NCI-H1105 (cell line): ENCODE measurements at places on chromosomes 6 and 20.

DNA sequence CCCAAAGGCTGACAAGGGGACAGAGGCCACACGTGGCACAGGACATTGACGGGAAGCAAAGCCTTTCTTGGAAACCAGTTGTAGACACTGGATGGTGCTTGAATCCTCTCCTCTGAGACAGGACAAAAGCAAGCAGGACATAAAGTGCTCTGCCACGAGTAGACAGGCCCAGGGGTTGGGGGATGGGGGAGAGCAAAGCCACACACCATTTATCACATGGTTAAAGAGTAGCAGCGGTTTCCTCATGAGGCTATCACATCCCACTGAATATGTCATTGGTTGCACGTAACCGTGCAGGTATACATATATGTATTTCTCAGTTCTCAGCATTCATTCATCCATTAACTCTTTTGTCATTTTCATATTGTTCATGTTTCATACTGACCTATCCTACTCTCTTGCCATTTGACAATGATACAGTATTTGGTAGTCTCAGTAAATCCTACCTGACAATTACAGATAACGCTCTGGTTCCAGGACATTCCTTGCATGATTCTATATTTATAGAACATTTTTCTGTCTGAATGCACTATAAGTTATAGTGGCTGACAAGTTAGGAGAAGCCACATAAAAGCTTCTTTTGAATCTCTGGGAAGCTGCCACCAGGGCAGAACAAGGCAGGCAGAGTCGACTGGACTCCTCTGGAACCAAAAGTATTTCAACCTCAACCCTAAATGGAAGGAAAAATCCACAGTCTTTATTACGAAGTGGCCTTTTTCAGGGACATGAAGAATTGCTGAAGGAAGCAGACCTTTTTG lies 23.5 kb downstream of the METTL24 start:
- DNase-seq, result no peak

- no peak for DNase-seq
Measured at GRCh38 chr6:42511803-42512422, 51.9 kb upstream of the UBR2 start.

DNA sequence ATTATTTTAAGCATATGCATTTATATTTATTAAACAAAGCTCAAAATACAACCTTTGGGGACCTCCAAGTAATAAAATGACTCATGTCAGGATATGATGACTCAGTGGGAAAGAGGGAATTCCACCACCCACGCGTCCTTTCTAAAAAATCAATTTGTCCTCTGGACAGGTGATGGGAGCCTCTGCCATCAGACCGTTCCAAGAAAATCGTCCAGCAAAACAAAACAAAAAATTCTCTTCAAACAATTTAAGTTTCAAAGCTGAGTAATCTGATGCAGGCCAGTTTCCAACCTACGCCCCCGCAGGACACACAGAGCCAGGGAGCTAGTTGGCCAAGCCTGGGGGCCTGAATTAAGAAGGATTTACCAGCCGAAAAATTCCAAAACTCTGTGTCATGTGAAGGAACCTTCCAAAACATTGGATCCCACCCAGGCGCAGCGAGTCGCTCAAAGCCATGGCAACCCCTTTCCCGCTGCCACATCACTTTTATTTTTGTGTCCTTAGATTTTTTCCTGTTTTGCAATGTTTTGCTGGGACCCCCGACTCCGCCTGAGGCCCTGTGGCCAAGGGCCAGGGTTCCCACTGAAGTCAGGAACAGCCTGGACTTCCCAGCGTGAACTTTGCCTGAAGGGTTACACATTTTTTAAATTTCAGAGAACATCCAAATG lies 95.3 kb downstream of the NFATC2 start:
- DNase-seq, result no peak

DNA sequence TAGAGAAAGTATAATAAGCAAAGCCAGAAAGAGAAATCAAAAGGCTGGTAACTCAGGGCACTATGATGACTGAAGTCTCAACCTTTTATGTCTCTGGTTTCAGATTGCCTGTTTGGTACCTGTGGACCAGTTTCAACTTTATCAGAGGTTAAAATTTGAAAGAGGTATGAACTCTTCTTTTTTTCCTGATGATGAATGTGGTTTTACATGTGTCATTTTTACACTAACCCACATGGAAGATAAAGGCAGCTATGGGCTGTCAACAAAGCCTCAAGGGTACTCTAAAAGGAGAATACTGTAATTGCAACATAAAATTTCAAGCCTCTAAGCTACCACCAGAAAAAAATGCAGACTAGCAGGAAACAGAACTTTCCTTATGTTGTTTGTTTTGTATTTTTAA lies 52.4 kb downstream of the RNF144B start:
- no peak for DNase-seq

DNA sequence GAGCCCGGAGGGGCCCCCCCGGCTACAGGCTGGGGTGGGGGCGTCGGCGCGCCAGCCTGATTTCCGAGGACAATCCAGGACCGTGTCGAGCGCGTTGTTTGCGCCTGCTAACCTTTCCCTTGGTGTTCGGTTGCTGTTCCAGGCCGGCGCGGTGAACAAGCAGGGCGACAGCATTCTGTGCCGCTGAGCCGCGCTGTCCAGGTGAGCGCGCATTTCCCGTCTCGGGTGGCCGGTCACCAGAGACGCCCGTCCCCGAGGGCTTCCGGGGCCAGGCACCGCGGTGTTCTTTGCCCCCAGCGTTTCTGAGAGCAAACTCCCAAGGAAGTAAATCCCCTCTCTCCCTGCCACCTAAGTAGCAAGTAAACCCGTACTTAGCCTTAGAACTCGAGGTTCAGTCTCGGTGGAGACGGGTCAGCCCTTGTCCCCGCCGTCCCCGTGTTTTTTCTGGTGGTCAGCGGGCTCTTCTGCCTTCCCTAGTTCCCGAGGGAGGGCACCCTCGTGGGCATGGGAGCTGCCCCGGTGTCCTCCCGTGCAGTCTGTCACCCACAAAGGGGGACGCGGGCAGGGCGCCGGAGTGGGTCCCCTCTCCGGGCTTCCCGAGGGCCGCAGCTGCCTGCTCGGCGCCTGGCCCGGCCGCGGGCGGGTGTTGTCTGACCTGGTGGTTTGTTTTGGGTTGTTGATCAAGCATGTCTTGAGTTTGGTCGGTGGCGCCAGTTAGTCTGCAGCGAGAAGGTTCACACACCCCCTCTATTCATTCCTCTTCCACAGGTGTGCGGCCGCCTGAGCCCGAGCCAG lies 1.5 kb downstream of the ID4 start:
- DNase-seq, result peak; percentile 90

- no peak for DNase-seq
Measured at GRCh38 chr6:44569131-44569530, 181.6 kb downstream of the CDC5L start.

GRCh38 chr6:115873901-115874300 lies 186.8 kb downstream of the FRK start:
- no peak for DNase-seq

- DNase-seq, result no peak
Measured at GRCh38 chr6:1222728-1223595, 88.9 kb upstream of the FOXQ1 start.

DNA sequence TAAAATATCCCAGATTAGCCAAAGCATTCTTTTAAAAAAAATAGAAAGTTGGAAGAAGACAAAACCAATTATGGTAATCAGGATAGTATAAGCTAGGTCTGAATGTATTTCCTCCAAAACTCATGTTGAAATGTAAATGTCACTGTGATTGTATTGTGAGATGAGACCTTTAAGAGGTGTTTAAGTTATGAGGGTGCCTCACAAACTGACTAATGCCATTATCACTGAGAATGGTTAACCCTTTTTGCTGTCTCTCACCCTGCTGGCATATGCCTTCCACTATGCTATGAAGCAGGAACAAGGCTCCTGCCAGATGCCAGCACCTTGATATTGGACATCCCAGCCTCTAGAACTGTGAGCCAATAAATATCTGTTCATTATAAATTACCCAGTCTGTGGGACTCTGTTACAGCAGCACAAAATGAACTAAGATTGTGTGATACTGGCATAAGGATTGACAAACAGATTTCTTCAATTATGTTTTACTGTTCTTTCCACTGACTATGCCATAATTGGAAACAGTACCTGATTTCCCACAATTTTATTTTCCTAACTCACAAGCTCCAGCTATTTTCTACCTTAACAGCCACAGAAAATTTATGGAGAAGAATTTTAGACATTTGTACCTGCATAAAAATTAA lies 63.8 kb downstream of the IBTK start:
- DNase-seq, result no peak

DNA sequence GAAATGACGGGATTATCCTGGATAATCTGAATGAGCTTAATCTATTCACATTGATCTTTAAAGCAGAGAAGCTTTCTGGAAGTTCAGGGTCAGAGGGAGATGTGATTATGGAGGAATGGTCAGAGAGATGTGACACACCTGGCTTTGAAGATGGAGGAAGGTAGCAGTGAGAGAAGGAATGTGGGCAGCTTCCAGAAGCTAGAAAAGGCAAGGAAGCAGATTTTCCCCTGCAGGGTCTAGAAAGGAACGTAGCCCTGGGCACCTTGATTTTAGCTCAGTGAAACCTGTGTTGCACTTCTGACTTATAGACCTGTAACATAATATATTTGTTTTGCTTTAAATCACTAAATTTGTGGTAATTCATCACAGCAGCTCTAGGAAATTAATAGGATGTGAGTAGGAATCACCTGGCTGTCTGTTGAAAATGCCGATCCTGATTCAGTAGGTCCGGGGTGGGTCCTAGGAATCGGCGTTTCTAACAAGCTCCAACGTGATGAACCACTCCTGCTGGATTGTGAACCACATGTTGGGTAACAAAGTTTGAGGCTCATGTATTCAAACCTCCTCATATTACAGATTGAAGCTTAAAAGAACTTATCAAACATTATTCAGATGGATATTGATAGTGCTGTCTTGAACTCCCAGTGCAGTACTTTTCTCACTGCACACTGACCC lies 157.0 kb downstream of the GJA1 start:
- no peak for DNase-seq

- no peak for DNase-seq
Measured at GRCh38 chr20:61082720-61083119, 169.3 kb upstream of the CDH4 start.

DNA sequence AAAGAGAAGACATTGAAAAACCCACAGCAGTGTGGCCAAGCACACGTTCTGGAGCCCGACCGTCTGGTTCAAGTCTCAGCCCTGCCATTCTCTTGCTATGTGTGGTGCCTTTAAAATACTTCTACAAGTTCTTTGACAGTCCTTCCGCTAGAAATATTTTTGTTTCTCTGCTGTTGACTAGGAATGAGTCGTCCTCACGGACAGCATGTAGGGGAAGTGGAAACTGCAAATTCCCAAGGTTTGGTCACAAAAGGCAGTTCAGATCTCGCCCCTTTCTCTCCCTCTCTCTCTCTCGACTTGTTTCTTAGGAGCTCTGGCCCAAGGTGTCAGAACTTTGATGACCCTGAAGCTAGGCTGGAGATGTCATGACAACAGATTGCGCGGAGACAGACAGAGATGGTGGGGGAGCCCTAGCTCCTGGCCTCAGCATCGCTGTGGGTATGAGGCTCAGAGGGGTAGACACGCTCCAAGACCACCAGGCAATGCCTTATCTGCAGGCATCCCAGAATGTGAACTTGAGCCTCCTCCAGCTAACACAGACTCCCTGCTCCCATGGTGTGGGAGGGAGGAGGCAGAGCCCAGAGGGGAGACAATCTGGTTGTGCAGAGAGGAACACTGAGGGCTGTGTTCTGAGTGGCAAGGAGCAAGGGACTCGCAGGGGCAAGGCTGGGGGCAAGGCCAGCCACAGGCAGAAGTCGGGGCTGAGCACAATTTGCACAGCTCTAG lies 368.9 kb upstream of the SULF2 start:
- no peak for DNase-seq

- DNase-seq, result no peak
Measured at GRCh38 chr6:145690969-145691368, 44.4 kb downstream of the EPM2A start.

DNA sequence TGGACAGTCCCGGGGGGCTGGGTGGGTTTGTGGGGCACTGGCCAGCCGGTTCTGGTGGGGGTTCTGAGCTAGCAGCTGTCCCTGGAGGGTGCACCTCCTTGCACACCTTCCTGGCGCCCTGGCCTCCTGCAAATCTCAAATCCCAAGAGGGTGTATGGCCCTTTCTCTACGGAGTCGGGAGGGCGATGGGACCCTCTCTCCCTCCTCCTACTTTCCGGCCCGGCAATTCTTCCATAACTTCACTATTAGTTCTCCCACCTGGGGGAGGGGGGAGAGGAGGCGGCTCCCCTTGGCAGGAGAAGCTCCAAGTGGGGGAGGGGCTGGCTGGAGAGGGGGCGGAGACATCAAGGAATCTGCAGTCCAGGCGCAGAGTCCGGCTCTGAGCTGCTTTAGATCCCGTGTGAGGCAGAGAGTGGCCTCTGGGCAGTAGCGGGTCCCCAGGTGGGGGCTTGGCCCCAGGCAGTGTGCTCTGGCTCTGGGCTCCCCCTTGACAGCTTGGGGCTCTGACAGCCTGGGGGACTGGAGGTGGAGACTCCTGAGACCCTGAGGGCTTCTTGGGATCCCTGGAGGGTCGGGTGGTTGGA lies 1.4 kb upstream of the LAMA5 start:
- DNase-seq, result no peak

GRCh38 chr6:43887340-43887858 lies 117.4 kb downstream of the VEGFA start:
- DNase-seq, result no peak

GRCh38 chr20:61974357-61974665 lies 91.4 kb downstream of the TAF4 start:
- DNase-seq, result no peak

- peak; percentile 95 for DNase-seq
Measured at GRCh38 chr6:165308926-165309731, at the start of gene C6orf118. C6orf118 (minus strand) TSS chr6:165309605; CDS start chr6:165309586, 19 bp downstream.

GRCh38 chr6:46420921-46421638 lies 70.2 kb downstream of the RCAN2 start:
- no peak for DNase-seq

- DNase-seq, result peak; percentile 39
Measured at GRCh38 chr6:107488875-107489635, 862 bp upstream of the SOBP start.

DNA sequence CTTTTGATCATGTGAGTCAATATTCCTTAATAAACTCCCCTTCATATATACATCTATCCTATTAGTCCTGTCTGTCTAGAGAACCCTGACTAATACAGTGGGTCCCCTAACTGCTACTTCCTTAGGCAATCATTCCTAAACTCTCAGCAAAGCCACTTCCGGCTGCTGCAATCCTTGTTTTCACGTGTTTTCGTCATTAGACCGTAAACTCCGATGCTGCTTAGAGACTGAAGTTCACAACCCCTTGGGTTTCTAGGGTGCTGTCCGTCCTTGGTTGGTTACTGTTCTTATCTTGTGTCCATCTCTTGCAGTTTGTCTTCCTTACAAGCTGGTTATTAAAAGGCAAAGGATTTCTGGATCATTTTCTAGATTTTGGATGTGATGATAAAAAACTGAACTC lies 106.4 kb downstream of the GMPR start:
- DNase-seq, result no peak

- DNase-seq, result no peak
Measured at GRCh38 chr6:39882531-39882899, 51.7 kb downstream of the MOCS1 start.

- DNase-seq, result no peak
Measured at GRCh38 chr6:83260577-83260976, 67.4 kb downstream of the RWDD2A start.

- no peak for DNase-seq
Measured at GRCh38 chr6:111564482-111564945, 41.2 kb downstream of the TRAF3IP2 start.
